Thoracic aorta (tissue), 2 donors: ENCODE measurements at places on chromosomes 7 and 10. TPM values are rescaled to one million over a fixed set of nuclear protein-coding genes. Genes with fewer than 3 reads are reported as not detected.

DNA sequence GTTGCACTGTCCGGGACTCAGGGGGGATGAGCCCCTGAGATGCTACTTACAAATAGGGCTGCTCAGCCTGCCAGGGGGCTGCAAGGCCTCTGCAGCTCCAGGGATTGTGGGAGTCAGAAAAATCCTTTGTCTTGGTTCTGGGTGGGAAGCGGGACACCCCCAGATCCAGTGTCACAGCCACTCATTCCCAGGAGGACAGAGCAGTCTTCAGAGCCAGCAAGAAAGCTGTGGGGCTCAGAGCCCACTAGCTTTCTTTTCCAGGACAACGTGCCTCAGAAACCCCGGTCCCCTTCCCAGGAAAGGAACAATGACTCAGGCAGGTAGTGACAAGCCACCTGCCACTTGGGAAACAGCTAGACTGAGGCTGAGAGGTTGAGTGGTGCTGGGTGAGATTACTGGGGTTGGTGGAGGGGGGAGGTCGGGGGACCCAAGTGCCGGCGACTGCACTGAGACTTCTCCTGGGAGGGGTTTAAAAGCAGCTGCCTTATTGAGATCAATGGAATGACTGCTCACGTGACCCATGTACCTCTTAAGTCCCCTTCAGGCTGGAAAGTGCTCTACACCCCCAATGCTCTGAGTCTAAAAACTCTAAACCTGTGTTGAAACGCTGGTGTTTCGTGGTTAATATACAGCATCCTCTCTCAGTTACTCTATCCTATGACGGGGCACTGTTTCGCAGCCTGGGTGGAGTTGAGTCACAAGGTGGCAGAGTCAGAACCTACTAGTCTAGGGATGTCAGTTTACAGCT, 123.6 kb downstream of the UBE2H start:
- DNase-seq = no peak
- peak overlapping the region; percentile 87 for H3K27ac ChIP-seq
- H3K27me3 ChIP-seq = no peaks in the 10 kb centered on the region
- H3K4me1 ChIP-seq = peaks cover 66% of the 10 kb centered on the region

DNA sequence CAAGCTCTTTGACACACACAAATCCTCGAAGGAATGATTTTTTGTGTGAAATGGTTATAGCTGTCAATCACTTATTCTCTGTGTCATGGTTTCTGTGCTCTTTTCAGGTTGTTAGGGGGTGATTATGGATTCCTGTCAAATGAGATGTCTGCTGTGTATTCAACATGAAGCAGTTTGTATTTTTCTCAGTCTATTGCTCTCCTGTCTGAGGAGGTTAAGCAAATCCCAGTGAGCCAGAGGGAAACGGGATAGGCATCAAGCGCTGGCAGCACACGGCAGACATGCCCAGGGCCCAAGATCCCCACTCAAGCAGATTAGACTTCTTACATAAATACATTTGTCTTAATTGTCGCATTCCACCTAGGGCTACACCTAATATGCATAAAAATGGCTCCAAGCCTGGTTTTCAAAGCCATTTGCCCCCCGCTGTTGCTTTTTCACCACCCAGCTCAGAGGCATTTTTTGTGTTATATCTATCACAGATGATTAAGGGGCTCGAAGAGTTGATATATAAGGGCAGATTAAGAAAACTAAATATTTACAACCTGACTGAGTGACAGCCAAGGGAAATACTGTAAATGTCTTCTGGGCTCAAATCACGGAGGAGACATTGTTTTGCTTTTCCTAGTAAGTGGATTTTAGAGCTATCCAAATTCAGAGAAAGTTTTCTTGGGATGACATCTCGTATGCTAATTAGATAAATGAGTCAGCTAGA, 192.7 kb upstream of the LRGUK start:
- H3K36me3 ChIP-seq = peaks cover 5% of the 10 kb centered on the region
- no peak overlapping the region for H3K27ac ChIP-seq
- no peak overlapping the region for H3K4me3 ChIP-seq
- H3K27me3 ChIP-seq = no peaks in the 10 kb centered on the region

DNA sequence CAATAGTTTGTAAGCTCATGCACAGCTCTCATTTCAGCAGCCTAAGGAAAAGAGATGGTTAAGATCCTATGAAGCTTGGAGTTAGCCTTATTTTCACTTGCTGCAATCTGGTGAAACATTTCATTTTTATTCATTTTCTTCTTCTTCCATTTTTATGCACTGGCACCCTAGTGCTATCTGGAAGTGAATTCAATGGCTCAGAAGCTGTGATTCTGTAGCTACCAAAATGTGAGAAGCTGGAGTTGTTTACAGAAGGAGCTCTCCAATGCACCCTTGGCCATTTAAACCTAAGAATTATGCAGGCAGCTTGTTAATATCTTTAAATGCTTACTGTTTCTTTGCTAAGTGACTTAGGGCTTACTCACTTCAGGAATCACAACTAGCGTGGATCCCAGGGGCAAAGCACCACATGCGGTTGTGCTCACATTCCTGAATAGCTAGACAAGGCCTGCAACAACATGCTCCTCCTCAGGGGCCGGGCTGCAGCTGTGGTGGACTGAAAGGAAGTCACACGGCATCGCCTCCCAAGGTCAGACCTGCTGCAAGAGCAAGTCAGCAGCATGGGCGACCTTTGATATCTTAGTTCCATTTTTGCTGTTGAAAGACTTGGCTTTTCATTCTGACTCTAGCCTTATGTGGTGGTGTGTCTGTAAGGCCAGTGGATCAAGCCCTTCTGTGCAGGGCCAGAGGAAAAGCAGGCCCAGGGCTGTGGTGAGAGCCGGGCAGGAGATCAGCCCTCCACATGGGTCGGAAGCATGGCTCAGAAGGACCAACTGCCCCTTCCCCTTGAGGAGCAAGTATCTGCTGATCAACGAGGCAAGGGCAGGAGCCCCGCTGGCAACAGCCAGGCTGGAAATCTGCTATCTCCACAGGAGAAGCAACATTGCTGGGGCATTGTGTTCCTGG, 91.9 kb upstream of the MBL2 start:
- H3K36me3 ChIP-seq = no peaks in the 10 kb centered on the region
- DNase-seq = no peak
- H3K4me1 ChIP-seq = no peaks in the 10 kb centered on the region
- H3K27ac ChIP-seq = no peak overlapping the region
- H3K27me3 ChIP-seq = no peaks in the 10 kb centered on the region

DNA sequence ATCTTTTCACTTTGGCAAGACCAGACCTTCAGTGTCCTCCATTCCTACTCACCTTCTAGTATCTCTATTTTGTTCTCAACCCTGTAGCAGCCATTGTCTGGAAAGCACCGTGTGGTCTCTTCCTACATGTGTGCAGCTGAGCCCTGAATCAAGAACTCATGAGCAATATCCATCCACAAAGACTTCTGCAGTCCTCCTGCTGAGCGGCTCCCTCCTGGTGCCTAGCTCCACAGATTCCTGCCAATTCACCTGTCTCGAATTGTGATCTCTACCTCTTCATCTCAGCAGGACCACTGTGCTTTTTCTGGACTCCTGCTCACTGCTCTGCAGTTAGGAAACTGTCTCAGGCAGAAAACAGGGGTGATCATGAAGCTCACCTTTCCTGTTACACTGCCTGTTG, 118.8 kb downstream of the RELN start:
- no peak for DNase-seq
- no peak overlapping the region for H3K27ac ChIP-seq
- no peak overlapping the region for H3K4me3 ChIP-seq
- no peaks in the 10 kb centered on the region for H3K4me1 ChIP-seq
- H3K36me3 ChIP-seq = no peaks in the 10 kb centered on the region

DNA sequence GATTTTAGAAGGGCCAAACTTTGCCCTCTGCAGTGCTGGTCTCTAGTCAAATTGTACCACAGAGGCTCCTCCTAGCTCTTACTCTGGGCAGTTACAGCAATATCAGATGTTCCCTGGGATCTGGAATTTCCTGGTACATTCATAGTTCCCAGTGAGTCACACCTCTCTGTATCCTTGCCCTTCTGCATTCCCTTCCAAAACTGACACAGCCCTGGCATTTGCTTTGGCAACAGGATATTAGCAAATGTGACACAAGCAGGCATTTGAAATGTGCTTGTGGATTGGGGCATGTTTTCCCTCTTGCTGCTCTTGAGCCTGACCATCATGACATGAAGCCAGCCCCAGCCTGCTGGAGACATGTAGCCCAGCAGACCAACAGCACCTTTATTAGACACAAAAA, 284.7 kb upstream of the AKR1E2 start:
- H3K4me1 ChIP-seq = peaks cover 17% of the 10 kb centered on the region
- no peak overlapping the region for H3K4me3 ChIP-seq
- no peaks in the 10 kb centered on the region for H3K36me3 ChIP-seq
- DNase-seq = peak; percentile 76

- no peak overlapping the region for H3K27ac ChIP-seq
- no peak overlapping the region for H3K4me3 ChIP-seq
- DNase-seq = no peak
- no peaks in the 10 kb centered on the region for H3K36me3 ChIP-seq
Observed at GRCh38 chr7:7923818-7924217, 44.8 kb upstream of the GLCCI1 start.

DNA sequence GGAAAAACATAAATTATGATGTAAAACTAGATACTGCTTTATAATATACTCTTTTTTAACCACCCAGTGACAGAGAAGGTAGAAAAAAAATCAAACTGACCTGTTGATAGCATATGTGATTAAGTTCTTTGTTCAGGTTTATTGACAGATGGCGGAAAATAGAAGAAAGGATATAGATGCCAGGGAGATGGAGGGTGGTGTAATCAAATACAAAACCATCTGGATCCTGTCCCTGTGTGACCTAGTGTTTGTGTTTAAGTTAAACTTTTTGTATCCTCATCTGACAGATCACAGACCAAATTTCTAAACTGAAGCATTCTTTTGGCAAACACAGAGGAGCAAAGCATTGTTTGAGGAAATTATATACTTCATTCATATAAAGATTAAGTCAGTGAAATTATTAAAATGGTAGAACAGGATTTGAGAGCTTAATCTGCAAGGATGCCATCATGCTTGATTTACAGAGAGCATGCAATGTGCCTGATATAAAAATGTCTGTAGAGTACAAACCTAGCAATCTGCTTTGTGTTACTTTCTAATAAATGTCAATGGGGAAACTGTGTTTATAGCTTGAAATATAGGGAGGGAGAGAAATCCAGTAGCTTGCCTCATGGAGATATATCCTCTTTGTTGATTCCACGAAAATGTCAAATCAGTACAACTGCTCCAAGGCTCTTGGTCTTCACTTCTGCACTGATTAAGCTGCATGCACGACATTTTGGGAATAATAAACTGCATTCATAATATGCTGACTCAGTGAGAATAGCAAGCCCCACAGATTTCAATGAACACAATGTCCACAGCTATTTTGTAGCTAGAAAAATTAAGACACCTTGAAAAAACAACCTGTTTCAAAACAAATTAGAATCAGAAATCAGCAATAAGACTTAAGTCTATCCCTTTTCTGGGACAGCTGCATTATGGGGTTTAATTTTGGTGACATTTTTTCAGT, 39.0 kb downstream of the SEM1 start:
- DNase-seq = no peak
- H3K27me3 ChIP-seq = no peaks in the 10 kb centered on the region
- H3K36me3 ChIP-seq = peaks cover 23% of the 10 kb centered on the region
- peaks cover 5% of the 10 kb centered on the region for H3K4me1 ChIP-seq

- no peak for DNase-seq
- no peak overlapping the region for H3K27ac ChIP-seq
- H3K36me3 ChIP-seq = no peaks in the 10 kb centered on the region
- H3K27me3 ChIP-seq = no peaks in the 10 kb centered on the region
Observed at GRCh38 chr7:31175672-31176071, 123.6 kb downstream of the ADCYAP1R1 start.

- no peak overlapping the region for H3K27ac ChIP-seq
- peaks cover 8% of the 10 kb centered on the region for H3K4me1 ChIP-seq
- no peak overlapping the region for H3K4me3 ChIP-seq
- no peak for DNase-seq
Observed at GRCh38 chr10:99995269-99995668, 14.5 kb downstream of the DNMBP start.

- H3K27me3 ChIP-seq = no peaks in the 10 kb centered on the region
- H3K4me3 ChIP-seq = no peak overlapping the region
- H3K4me1 ChIP-seq = no peaks in the 10 kb centered on the region
- H3K36me3 ChIP-seq = no peaks in the 10 kb centered on the region
- no peak overlapping the region for H3K27ac ChIP-seq
Observed at GRCh38 chr7:140084972-140085371, 22.2 kb upstream of the PARP12 start.

DNA sequence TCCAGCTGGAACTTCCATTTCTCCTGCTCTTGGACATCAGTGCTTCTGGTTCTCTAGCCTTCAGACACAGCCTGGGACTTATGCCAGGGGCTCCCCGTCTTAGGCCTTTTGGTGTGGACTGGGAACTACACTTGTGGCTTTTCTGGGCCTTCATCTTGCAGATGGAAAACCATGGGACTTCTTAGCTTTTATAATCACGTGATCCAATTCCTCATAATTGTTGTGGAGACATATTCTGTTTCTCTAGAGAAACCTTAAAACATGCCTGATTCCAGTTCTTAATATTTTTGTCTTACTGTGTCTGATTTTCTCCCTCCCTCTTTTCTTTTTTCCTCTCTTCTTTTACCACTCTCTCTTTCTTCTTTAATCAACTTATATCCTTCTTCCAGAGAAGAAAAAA, 224.2 kb upstream of the FOXP2 start:
- no peak overlapping the region for H3K27ac ChIP-seq
- H3K27me3 ChIP-seq = no peaks in the 10 kb centered on the region
- no peaks in the 10 kb centered on the region for H3K4me1 ChIP-seq
- no peak for DNase-seq
- H3K36me3 ChIP-seq = no peaks in the 10 kb centered on the region
- no peak overlapping the region for H3K4me3 ChIP-seq

- peaks cover 11% of the 10 kb centered on the region for H3K4me1 ChIP-seq
- DNase-seq = no peak
- H3K27me3 ChIP-seq = no peaks in the 10 kb centered on the region
- peak overlapping the region; percentile 73 for H3K4me3 ChIP-seq
- H3K27ac ChIP-seq = peak overlapping the region; percentile 1
- no peaks in the 10 kb centered on the region for H3K36me3 ChIP-seq
Observed at GRCh38 chr10:71889388-71889987, 38.4 kb upstream of the PSAP start.

- no peak overlapping the region for H3K27ac ChIP-seq
- no peak overlapping the region for H3K4me3 ChIP-seq
- no peaks in the 10 kb centered on the region for H3K4me1 ChIP-seq
- DNase-seq = no peak
- no peaks in the 10 kb centered on the region for H3K27me3 ChIP-seq
Observed at GRCh38 chr7:50362712-50363282, 58.3 kb downstream of the IKZF1 start.

- H3K27me3 ChIP-seq = no peaks in the 10 kb centered on the region
- H3K4me3 ChIP-seq = no peak overlapping the region
- no peak overlapping the region for H3K27ac ChIP-seq
Observed at GRCh38 chr7:157560258-157560654, 223.5 kb downstream of the DNAJB6 start.

DNA sequence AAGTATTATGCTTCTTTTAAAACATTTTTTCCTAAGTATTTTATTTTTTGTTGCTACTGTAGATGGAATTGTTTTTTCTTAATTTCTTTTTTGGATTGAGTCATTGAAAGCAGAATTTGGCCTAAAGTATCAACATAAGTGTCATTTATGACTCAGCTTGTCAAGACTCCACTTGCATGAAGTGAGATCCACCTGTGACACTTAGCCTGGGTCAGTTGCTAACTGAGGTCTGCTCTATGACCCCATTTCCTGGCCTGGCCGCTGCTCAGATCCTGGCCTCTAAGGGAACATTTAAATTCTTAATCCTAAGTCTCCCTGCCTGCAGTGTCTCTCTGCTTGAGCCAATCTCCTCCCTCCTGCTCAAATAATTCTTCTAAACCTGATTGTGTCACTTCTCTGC, 35.5 kb downstream of the TMEM270 start:
- no peak for DNase-seq
- peaks cover 96% of the 10 kb centered on the region for H3K4me1 ChIP-seq
- no peaks in the 10 kb centered on the region for H3K36me3 ChIP-seq
- H3K27ac ChIP-seq = peak overlapping the region; percentile 100

SORCS1 gene
- total RNA-seq = 1.1 TPM

COL17A1 gene
- 0.49 TPM for total RNA-seq
